ENCODE measurements at places on chromosomes 7 and 10.

DNA sequence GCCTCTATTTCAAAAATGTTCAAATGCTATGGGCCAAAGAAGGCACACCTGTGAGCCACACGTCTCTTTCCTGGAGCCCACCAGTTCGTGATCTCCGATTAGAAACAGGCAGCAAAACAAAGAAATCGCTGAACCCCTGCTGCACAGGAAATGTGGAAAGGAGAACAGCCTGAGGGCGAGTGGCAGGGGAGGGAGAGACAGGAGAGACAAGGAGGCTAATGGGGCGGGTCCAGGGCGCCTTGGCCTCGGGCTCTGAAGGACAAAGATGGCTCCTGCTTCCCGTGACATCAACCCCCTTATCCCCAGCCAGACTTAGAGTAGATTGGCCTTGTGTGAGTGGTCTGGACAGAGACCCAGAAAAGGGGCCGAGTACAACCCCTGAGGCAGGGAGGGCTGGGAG is 62.4 kb upstream of the DOCK1 start:
- no peak for DNase-seq

GRCh38 chr7:111730476-111731300 is 168.4 kb upstream of the IMMP2L start:
- DNase-seq: no peak

DNA sequence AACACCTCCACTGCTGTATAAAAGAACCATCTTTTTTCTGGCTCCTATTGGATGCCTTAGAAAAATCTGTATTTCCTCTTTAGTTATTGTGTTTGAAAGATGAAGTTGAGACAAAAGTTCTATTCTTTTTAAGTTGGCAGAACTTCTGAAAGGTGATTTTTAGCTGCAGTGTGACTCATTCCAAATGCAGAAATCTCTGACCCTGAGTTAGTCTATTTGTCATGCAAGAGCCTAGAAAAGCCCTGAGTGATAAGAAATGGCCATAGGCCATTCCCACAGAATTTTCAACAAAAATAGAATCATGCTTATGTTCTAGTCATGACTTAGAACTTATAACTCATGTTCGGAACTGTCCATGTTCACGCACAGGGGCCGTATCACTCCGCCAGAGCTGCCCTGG is 89.1 kb downstream of the EGFR start:
- DNase-seq: no peak

DNA sequence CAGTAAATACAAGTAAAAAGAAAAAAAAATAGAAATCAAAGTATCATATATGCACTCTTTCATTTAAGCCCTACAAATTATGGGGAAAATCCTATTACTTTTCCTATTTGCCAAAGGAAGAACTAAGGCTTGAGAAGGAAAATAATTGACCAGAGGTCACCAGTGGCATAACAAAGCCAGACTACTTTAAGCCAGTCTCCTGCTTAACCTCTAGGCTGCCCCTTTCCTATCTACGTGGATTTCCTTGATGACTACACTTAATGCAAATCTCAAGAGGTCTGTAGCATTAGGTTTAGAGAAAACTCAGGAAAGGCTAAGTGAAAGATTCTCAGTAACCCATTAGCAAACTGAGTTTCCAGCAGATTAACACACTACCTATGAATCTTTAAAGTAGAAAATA is 49.8 kb downstream of the TPK1 start:
- no peak for DNase-seq

DNA sequence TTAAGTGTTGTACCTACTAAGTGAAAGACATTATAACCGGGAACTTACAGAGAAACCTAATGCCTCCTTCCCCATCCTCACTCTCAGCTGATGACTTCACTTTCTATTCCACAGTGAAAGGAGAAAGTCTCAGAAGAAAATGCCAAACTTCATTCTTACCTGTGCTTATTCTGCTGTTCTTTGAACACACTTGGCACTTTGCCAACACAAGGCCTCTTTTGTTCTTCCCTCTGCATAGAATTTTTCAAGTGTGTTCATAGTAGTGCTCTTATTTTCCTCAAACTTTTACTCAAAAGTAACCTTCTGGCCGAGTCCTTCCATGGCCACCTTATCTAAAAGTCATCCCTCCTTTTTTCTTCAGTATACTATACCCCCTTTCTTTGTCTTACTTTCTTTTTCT is 59.4 kb upstream of the ETV1 start:
- no peak for DNase-seq

DNA sequence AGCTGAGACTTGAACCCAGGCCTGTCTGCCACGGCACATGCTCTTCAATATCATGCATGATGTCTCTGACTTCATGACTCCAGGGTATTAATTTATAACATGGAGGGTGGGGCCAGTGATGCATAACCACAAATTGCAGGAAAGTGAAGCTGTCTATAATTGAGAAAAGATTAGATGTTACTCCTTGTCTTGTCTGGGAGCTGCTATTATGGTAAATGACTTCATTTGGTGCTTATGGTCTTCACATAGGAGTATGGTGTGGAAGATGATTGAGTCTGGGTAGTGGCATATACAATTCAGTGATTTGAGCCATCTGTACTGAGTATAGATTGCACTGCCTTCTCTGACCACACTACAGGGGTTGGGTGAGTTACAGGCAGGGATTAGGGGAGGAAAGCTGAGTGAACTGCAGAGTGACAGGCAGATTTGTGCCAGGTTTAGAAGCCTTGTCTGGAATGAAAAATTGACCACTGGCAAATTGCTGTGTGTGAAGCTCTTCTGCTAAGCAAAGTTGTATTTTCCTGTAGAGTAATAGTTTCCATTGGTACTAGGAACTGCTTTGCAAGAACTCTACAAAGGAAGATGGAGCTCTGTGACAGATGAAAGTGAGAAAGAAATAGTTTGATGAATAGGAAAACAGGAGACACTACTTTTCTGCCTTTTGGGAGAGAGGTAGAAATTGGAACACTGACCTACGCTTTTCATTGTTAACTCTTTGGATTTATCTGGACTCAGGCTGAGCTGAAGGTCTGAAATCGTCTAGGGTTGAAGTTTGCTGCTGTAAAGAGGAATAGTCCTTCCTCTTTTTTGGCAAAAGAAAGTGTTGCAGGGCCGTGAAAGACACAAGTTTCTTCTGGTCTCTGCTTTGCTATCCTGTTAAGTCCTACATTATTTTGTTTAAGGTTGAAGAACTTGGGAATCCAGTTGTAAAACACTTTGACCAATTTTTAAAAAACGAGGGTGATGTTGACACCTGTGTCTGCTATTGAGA is 2.7 kb downstream of the SND1 start:
- DNase-seq: no peak

GRCh38 chr7:146565872-146566271 is 449.3 kb downstream of the CNTNAP2 start:
- DNase-seq: no peak

DNA sequence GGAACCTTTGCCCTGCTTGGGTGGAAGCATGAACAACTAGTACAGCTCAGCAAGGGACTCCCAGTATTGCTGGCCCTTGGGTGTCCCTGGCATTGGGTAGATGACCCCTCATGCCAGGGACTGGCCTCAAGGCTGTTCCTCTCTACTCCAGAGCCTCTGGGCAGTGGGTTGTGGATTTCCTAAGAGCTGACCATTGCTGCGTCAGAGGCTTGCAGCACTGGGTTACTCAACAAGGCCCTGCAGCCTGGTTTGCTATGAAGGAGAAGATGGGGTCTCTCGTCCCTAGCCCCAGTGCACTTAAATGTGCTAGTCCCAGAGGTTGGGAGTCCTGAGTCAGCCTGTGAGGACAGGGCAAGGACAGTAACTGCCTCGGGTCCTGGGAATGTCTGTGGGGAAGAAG is 2.5 kb downstream of the VSIR start:
- no peak for DNase-seq

- DNase-seq: no peak
These were observed 44.9 kb upstream of the ANK3 start for GRCh38 chr10:60434418-60435046.

GRCh38 chr7:129785685-129786514 is 166.9 kb downstream of the UBE2H start:
- DNase-seq: no peak

DNA sequence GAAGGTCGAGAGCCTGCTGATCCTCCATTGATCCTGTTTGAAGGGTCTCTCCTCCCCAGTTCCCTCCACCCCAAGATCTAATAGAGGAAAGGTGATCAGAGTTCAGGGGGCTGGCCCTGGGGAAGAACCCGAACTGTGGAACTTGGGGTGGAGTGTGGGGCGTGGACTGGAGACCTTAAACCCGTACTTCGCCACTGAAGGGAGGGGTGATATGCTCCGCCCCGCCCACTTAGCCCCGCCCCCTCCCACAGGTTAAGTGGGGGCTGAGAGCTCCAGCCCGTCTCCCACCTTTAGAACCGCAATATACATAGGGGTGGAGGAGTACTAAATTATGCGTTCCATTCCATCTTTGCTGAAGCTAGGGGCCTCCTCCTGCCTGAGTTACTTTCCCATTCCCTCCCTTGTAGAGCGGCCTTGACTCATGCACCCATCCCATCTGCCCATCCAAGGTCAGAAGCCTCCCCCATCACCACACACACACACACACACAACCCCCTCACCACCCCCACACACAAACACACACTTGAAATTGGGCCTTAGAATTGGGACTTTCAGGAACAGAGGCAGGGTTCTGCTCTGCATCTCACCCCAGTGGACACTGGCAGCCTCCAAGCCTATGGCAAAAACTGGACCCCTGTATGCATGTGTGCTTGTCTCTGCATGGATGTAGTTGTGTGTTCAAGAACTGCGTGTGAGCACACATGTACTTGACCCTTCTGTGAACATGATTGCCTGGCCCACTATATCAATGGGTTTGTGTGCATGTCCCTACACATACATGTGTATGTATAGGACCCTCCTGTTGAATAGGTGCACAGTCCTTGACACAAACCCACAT is 991 bp downstream of the SEMA4G start:
- no peak for DNase-seq

DNA sequence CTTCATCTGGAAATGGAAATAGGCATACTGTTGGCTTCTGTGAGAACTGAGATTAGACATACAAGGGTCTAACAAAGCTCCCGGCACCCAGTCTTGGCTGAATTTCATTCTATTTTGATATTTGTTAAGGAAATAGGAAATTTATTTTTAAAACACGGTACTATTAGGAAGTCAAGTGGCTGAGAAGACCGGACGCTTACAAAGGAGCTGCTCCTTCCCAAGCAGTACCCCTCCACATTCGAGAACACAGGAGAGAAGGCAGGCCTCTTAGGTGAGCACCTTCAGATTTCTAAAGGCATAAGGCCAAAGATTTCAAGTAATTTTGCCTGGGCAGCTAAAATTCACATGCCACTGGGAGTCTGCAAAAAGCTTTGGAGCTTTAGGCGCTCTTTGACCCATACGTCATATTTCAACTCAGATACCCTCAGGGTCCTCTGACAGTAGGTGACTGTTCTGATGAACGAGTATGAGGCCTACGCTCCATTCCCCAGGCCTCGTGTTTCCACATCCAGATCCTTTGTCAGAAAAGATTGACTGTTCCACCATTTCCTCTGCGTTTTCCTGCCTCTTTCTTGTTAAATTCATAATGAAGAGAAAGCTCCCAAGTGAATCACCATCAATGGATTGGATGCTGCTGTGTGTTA is 17.3 kb downstream of the TRIL start:
- no peak for DNase-seq

GRCh38 chr10:76466836-76467503 is 1035.5 kb downstream of the LRMDA start:
- no peak for DNase-seq

DNA sequence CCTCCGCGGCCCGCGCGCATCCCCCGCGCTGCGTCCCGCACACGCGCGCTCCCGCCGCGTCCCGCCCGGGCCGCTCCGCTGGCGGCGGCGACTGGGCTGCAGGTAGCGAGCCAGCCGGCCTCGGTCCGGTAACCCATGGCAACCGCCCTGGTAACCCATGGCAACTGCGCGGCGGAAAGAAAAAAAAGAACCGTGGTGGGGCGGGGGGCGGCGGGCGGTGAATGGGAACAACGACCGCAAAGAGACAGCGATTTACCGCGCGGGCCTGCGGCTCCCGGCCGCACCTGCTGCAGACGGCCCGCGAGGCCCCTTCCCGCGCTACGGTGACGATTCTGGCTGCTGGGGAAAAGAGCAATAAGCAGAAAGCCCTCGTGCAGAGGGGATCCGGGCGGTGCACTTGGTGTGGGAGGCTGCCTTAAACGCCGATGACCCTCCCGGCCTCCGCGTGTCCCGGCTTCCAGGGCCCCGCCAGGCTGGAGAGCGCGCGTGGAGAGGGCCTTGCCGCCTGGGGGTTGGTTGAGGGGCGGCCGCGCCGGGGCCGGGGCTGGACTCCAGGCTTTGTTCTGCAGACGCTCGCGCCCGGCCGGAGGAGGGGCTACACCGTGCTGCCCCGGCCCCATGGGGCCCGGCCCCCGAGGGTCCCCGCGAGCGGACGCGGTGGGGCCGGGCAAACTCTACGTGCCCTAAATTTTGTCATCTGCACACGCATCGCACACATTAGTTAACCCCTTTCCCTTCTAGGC is 84.7 kb downstream of the SNX10 start:
- DNase-seq: peak; percentile 60

DNA sequence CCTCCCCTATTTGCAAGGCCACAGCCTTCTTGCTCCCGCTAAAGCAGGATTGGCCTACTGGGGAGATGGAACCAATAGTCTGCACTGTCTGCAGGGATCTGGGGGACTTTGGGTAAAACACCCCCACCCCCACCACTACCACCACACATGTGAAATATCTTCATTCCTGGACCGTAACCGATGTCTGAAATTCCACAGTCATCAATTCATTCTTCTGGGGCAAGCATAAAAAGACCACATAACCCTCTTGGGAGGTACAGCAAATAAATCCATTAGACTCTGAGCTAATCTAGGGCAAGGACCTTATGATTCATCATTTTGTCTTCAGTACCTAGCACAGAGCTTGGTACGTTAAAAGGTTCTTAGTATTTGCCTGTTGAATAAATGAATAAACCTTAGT is 307.8 kb downstream of the GPAM start:
- DNase-seq: no peak

- no peak for DNase-seq
These were observed 25.2 kb upstream of the FIGNL1 start for GRCh38 chr7:50475340-50475739.

GRCh38 chr7:106419455-106420182 is 134.8 kb upstream of the NAMPT start:
- no peak for DNase-seq

GRCh38 chr10:121999301-121999700 is 10.3 kb downstream of the TACC2 start:
- DNase-seq: no peak

GRCh38 chr7:90958647-90959046 is 305.6 kb upstream of the FZD1 start:
- DNase-seq: no peak

- no peak for DNase-seq
These were observed 23.6 kb upstream of the VSIR start for GRCh38 chr10:71796749-71797405.

- no peak for DNase-seq
These were observed 209.0 kb downstream of the LRMDA start for GRCh38 chr10:75640381-75640780.
